Stimulated activated CD4-positive, alpha-beta T cell treated with anti-CD3 and anti-CD28 coated beads, Interleukin-1b, Interleukin-23, amount 100 ng/mL, for 48 hours (primary cell): ENCODE measurements at places on chromosomes 6 and 20.

GRCh38 chr6:167703347-167703746 is 123.4 kb upstream of the AFDN start:
- DNase-seq: no peak

DNA sequence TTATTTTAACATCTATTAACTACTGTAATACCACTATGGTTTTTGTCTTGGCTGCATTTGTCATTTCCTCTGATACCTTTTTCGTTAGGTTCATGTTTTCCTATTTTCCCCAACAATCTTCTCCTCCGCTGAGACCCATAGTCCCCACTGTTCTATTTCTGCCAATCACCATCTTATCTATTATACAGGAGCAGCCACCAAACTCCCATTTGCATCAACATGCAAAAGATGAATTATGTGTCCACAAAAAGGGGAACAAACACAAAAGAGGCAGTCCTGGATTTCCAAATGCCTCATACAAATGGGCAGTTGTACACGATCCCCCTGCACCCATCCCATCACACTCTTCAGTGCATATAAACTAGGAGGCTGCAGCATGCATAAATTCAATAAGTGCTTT is 121.7 kb upstream of the MYLIP start:
- DNase-seq: no peak

- DNase-seq: no peak
Measured at GRCh38 chr6:113669606-113670005, 187.5 kb upstream of the MARCKS start.

DNA sequence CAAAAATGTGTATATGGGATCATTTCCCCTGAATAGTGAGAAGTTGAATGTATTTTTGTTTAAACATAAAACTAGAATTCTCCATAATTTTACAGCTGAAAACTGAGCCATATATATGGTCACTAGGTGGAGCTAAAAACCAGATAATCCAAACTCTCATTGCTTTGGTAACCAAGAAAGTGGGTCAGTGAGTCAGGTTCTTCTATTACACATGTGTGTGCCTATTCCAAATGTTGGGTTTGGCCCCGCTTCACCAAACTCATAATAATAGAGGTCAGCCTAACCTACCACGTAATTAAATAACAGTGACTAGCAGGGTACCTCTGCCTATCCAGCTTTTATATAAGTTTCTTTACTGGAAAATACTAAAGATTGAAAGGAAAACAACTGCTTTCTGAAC is 19.3 kb upstream of the RNGTT start:
- peak; percentile 24 for DNase-seq

DNA sequence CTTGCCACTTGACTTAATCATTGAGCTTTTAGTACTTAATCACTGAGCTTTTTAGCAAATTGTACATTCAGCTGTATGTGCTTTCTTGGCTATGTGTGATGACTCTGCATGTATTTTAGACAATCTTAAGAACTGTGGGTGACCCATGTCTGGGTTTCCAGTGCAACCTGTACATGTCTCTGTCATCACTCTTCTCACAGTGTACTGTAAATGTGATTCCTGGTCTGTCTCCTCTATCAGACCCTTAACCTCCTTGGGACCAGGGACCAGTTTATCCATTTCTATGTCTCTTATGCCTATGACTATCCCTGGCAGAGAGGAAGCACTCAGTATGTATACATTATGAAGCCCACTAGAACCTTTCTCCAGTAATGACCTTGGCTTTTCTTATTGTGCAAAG is 36.6 kb upstream of the HDDC2 start:
- no peak for DNase-seq

DNA sequence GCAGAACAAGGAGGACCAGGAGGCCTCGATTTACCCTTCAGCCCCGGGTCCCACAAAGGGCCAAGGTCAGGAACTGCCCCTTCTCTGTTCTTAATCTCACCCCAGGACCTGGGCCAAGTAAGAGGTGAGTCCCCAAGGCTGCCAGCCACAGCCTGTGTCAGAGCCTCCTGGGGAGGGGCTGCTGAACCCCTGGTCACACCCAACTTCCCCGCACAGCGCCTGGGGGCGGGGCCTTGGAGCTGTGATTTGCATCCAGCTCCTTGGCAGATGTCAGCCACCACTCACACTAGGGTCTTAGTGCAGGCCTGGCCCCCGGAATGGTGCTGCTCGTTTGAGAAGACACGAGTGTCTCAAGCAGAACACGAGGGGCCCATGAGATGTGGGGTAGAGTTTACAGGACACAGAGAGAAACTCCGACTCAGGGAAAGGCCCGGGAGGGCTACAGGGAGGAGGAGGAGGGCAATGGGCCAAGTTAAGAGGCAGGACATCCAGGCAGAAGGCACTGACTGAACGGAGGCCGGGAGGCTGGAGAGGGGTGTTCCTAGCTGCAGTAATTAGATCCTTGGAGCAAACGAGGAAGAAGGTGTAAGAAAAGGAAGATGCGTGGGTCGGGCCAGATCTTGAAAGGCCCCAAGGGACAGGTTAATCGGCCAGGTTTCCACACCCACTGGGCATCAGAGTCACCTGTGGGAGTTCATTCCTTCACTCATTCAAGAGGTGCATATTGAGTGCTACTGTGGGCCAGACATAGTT is 26.9 kb downstream of the ZBP1 start:
- DNase-seq: no peak

DNA sequence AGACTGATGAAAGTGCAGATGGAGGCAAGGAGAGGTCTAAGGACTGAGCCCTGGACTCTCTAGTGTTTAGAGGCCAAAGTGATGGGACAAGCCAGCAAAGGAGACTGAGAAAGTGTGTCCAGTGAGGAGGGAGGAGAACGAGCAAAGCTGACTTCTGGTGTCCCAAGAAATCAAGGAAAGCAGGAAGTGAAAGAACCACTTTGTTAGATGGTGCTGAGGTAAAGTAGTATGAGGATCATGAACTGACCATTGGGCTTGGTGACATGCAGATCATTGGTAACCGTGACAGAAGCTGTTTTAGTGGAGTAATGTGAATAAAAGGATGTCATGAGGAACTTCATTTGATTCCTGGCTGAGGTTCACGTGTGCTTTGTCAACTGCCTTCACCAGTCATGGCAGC is 108.4 kb downstream of the SLX4IP start:
- no peak for DNase-seq

DNA sequence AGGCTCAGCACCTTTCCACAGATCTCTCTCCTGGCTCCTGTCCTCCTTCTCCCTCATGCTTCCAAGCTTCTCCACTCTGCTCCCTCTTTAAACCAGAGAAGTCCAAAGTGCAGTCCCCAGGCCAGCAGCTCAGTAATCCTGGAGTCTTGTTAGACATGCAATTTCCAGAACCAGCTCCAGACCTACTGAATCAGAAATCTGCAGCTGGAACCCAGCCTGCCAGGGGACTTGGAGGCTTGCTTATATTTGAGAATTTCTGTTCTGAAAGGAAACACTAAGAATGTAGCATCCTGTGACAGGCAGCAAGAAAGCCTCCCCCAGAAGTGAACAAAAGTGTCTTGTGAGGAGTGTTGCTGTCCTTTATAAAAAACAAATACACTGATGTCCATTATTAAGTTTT is 438.1 kb downstream of the BCKDHB start:
- DNase-seq: no peak

DNA sequence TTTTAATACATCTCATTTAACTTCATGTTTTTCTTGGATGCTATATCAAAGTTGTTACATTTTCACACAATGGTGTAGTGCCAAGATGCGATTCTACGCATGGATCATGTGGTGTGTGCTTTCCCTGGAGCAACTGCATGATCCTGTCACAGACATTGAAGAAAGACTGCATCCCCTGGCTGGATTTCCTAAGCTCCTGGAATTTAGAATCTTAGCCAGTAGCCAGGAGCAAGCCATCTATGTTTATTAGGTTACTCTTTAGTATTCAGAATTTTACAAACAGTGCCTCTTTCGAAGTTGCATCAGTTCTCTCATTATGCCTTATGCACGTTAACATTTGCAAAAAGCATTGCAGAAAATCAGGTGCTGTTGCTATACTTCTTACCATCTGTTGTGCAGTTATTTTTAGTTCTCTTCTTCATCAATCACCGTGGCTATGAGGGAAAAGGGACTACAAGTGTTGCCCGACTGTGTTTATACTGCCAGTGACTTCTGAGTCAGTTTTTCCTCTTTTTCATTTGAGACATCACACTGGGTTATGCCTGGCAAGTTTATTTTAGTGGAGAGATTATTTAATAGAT is 584.2 kb downstream of the BCKDHB start:
- no peak for DNase-seq

- no peak for DNase-seq
Measured at GRCh38 chr6:153781306-153781705, 257.7 kb upstream of the OPRM1 start.

DNA sequence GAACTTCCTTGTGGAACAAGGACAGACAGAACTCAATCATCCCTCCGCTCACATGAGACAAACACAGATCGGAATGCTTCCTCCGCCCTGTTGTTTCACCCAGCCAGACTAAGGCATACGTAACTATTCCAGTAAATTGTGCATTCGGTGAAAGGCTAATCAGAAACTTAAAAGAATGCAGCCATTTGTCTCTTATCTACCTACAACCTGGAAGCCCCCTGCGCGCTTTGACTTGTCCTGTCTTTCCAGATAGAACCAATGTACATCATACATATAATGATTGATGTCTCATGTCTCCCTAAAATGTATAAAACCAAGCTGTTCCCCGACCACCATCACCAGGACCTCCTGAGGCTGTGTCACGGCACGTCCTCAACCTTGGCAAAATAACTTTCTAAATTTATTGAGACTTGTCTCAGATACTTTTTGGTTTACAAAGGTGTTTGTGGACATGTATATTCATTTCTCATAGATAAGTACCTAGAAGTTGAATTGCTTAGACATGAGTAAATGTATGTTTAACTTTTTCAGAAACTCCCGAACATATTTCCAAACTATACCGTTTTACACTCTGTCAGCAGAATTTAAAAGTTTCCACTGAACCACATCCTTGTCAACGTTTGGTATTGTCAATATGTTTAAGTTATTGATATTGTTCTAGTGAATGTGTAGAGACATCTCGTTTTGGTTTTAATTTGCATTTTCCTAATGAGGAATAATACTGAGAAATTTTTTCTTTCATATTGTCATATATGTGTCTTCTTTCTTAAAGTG is 197.6 kb upstream of the THBS2 start:
- no peak for DNase-seq

- DNase-seq: peak; percentile 15
Measured at GRCh38 chr6:33905071-33905609, 101.3 kb upstream of the MLN start.

- DNase-seq: no peak
Measured at GRCh38 chr6:151293688-151294016, 53.9 kb downstream of the AKAP12 start.

- no peak for DNase-seq
Measured at GRCh38 chr6:166671434-166672081, 44.5 kb upstream of the RPS6KA2 start.

DNA sequence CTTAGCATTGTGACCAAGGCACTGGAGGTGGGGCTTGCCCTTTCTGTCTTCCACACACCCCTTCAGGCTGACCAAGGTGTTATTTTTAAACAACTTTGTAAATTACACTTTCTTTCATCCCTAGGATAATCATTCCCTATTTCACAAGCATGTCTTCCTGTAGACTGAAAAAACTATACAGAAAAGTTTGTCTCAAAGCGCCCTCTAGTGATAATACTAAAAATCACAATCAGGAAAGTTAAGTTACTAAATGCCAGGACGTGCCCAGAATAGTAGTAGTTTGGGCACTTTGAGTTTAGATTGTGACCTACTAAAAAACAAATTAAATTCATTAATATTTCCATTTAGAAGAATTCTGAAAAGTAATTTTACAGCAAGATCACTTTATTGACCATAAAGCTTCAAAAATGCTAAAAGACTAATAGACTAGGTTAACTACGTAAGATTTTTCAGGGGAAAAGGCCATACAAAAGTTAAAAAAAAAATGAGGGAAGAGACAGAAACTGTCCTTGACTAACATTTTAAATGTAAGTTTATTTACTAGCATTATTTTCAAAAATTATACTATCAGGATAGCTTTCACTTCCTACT is 123.3 kb upstream of the DUSP22 start:
- no peak for DNase-seq

GRCh38 chr6:163415620-163416556 is 1.4 kb downstream of the QKI start:
- peak; percentile 22 for DNase-seq

GRCh38 chr20:62771396-62772102 is 24.7 kb upstream of the MRGBP start:
- no peak for DNase-seq

DNA sequence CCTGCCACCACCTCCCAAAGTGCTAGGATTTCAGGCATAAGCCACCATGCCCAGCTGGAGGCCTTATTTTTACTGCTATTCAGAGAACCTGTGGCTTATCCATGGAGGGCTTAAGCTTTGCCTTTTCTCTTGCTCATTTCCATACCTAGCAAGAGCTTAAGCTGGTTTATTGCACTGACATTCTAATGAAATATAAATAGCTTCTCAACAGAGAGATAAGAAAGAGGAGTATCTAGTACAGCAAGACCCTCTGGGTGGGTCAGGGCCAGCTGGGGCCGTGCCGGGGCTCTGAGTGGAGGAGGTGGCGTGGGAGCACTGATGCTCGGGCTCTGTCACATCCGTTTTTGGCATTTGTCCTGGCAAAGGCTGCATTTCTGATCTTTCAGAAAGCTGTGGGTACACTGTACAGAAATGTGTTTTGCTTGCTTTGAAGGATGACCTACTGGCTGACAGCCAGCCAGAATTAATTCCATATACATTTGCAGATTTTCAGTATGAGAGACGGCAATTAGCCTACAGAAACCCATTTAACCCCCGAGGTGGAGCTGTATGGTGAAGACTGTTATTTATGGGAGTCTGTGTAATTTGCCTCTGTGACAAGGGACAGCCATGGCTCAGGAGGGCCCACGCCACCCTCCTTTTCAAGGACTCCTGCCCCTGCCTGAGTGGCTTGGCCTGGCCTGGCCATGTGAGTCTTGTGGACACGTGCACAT is 181.6 kb upstream of the AKAP12 start:
- DNase-seq: no peak

GRCh38 chr6:141965016-141965545 is 167.6 kb upstream of the GJE1 start:
- no peak for DNase-seq

GRCh38 chr6:157800420-157801237 is 22.4 kb upstream of the SNX9 start:
- peak; percentile 35 for DNase-seq

DNA sequence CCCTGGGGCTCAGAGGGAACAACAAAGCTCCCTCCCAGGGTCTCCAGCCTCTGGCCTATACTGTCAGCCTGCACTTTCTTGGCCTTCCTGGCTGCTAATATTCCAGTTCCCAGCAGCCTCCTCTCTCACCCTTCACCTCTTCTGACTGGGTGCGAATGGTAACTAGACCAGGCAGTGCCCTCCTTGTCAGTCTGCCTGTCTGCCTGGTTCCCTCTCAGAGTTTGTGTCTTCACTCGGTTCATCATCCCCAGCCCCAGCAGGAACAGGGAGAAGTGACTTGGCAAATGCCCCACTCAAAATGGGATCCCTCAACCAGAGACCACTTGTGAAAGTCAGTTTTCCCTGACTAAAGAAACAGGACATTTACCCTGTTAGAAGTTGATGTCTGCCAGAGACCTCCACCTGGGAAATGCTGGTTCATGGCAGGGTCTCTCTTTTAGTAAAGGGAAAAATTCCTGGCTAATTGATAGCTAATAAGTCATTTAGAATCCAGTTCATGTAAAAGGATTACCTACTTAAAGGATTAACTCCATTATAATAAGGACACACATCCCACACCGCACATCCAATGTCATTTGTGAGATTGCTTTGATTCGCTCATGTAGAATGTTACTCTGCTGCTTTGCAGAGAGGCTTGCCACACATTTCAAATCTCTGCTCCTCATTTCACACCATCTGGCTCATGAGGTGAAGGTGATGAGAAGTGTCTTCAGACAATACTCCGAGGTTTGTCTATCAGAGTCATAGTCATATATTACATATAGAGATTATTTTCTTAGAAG is 18.6 kb upstream of the MICB start:
- no peak for DNase-seq

- no peak for DNase-seq
Measured at GRCh38 chr20:41174782-41175181, 37.4 kb downstream of the PLCG1 start.
